ENCODE measurements at places on chromosomes 7 and 10.

GRCh38 chr7:96014617-96015016 is 242.3 kb downstream of the DYNC1I1 start:
- no peak for DNase-seq

DNA sequence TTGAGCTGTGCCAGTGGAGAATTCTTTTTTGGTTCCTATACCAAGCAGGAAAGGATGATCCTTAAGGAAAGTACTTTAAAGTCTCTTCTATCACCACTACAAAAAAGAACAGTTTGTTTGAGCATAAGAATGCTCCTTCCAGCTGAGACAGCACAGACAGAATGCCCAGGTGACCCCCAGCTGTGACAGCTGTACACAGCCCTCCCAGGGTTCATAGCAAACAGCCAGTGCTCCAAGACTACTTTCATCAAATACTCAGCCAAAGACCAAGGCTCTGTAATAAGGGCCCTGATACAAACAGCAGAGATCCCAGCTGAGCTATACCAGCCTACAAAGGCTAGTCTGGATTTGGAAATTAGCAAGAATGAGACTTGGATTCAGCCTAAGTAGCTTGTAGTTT is 65.7 kb downstream of the NXPH1 start:
- DNase-seq: no peak

GRCh38 chr10:88555190-88555908 is 27.8 kb downstream of the RNLS start:
- DNase-seq: no peak

- DNase-seq: no peak
These were observed 1.6 kb downstream of the SEPHS1 start for GRCh38 chr10:13346283-13347042.

- DNase-seq: no peak
These were observed 58.6 kb upstream of the EFCAB10 start for GRCh38 chr7:105639667-105640493.

All from T-helper 2 cell (primary cell).